Upper lobe of right lung (tissue), 1 donor: ENCODE measurements at places on chromosomes 2 and 18.

DNA sequence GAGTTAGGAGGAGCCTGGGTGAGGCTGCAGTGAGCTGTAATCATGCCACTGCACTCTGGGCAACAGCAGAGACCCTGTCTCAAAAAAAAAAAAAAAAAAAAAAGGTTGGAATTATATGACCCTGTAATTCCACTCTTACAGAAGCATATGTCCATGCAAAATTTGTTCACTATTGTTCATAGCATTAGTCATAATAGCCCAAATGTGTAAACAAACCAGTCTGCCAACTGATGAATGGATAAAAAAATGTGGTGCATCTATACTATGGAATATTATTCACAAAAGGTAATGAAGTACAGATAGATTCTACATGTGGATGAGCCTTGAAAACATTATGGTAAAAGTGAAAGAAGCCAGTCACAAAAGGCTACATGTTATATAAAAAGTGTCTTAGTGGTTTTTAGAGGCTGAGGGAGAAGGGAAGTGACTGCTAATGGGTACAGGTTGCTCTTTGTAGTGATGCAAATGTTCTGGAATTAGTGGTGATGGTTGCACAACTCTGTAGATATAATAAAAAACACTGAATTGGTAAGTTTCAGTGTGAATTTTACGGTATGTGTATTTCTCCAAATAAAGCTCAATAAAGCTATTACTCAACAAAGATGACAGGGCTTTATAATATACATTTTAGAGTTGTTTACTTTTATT is 9.4 kb downstream of the COA5 start:
- no peak for DNase-seq

DNA sequence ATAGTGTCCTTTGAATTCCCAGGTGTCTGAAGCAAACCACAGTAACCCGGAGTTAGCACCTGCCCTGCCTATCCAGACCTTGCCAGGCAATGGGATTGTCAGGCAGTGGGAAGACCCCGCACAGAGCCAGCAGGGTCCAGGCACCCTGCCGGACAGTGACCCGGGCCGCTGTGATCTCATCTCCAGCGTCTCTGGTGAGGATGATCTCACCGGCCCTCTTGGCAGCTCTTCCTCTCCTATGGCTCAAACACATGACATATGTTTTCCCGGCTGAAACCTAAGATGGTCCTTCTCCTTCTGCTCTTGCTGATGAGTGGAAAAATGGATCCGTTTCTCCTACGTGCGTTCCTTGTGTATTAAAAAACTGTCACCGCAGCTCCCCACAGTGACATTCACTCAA is 75.1 kb downstream of the ACOXL start:
- no peak for DNase-seq

DNA sequence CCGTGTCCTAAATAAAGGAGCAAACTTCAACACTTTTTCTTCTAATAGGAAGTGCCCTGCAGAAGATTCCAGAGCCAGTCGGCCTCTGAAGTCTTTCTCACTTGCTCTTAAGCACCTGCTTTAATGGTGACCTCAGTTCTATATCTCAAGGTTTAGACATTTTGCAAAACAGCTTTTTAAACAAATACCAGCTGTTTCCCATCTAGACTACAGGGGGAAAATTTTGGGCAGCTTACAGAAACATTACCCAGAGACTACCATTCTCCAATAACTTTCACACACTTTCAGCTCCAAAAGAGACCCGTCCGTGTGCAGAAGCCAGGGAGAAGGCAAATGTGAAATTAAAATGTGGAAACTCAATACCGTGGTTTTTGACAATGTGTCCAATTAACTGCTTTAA is 285.3 kb upstream of the CCDC68 start:
- DNase-seq, result no peak

DNA sequence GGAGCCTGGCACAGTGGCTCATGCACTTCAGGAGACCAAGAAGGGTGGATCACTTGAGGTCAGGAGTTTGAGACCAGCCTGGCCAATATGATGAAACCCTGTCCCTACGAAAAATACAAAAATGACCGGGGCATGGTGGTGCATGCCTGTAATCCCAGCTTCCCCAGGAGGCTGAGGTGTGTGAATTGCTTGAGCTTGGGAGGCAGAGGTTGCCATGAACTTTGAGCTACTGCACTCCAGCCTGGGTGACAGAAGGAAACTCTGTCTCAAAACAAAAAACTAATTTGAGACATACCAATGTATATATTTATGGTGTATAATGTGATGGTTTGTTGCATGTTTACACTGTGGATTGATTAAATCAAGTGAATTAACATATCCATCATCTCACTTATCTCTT is 21.8 kb upstream of the ZNF512 start:
- no peak for DNase-seq
